ENCODE measurements at places on chromosomes 13 and 19.

DNA sequence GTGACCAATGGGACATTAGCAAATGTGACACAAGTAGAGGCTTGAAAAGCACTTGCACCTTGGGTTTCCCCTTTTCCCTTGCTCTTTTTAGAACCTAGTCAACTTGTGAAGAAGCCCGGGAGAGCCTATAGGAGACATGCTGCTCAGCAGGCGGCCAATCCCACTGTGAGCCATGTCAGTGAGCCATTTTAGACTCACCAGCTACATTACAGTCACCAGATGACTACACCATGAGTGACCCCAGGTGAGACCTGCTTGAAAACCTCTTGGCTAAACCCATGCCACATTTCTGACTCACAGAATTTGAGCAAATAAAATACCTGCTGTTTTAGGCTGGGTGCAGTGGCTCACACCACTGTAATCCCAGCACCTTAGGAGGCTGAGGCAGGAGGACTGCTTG is 317.5 kb downstream of the KLF12 start:
- no peak for DNase-seq

GRCh38 chr19:39602224-39602623 is at the start of gene LGALS13:
TSS of gene LGALS13 (plus strand) at chr19:39602524. CDS start at chr19:39602569, 45 bp downstream.
- DNase-seq, result no peak

GRCh38 chr19:12665281-12665573 is 1.3 kb downstream of the MAN2B1 start:
- DNase-seq, result peak; percentile 34

- no peak for DNase-seq
Measured at GRCh38 chr13:107457686-107458085, 757.6 kb downstream of the LIG4 start.

DNA sequence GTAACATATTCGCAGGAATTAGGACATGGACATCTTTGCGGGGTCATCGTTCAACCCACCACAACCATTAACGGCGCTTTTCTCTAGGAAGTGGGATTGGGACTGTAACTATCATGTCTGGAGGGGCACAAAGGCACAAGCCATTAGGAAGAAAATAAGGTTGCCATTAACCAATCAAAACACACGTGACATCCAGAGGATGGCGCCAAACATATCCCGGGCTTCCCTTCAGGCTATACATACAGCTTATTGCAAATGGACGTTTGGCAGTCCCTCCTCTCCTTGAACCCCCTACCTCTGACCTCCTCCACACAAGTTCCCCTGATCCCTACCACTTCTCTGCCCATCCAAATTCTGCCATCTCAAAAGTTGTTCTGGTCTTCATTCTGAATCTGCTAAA is 26.6 kb upstream of the GSX1 start:
- no peak for DNase-seq

- DNase-seq, result peak; percentile 17
Measured at GRCh38 chr13:79385694-79386093, 20.4 kb downstream of the RBM26 start.
